ENCODE measurements at places on chromosomes 13 and 19.

DNA sequence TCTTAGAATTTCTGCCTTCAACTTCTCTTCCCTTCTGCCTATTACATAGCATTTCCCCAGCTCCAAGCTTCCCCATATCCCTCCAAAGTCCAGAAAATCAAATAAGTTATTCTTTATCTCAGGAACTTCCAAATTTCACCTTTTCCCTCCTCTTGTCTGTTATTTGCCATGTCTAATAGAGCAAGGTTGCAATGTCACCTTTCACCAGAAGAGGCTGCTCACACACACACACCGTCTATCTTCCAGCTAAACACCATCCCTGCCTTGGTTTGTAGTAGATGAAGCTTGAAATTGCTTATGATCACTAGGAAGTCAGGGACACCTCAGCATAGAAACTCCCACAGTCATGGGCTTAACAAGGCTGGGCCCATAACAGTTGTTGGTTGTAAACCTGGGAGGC is 48.4 kb downstream of the ZNRF4 start:
- DNase-seq = no peak

DNA sequence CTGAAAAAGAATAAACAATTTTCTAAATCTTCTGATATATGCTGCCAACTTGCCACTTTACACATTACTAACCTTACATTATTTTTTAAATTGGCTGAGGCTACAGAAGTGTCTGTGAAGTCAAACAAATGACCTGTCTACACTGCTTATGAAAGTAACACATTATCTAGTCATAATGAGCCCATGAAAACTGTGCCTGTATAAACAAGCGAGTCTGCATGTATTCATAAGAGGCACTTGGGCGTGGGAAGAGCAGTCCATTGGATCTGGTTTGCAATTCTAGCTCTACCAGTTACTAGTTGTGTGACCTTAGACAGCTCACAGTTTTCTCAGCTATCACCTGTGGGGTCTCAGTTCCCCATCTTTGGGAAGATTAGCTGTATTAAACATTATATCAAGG is 3.1 kb downstream of the VPS36 start:
- DNase-seq = no peak

GRCh38 chr13:80695841-80696240 is 354.9 kb upstream of the SPRY2 start:
- no peak for DNase-seq

DNA sequence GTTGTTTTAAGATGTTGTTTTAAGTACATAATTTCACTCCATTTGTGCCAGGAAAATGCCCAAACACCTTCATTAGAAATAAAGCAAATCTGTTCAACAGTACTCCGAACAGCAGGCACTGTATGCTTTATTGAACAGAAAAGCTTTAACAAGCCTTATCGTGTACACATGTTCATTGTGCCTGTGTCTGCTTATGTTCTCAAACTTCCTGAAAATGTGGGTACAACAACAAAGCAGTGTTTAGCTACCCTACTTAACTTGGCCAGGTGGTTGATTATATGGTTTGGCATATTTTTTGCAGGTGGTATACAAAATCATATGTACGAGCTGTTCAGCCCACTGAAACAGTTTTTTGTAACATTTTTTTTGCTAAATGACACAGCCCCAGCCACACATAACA is 718.0 kb downstream of the DACH1 start:
- DNase-seq = no peak

GRCh38 chr19:39416152-39417120 is 4.0 kb downstream of the PLEKHG2 start:
- no peak for DNase-seq

DNA sequence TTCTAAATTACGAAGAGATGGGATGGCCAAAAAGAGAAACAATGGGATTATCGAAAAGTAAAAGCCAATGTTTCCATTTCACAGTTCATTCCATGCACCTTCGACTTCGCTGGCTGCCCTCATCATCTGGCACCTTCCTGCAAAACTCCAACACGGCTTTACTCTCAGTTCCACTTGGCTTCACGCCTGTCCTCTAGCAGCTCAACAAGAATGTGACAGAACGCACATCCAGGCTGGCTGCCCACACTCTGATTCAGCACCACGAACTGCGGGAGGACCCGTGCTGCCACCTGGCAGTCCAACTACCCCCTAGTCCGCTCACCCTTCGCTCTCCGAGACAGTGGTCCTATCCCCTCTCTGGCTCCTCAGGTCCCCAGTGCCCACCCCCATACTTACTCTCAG is 11.7 kb downstream of the ATP7B start:
- peak; percentile 4 for DNase-seq

DNA sequence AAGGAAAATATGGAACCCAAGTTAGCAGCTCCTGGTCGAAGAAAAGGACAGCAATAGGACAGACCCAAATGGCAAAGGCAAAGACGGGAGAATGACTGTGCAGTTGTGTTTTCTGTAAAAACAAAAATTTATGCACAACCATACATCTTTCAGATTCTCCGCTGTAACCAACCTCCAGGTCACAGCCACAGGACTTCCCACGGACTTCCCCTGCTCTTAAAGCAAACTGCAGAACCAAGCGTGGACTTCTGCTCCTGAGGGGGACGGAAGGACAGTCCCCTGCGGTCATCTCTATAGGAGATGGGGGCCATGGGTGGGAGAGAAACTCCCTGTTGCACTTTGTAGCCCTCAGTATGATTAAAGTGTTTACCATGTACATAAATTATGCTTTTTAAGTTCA is 2.5 kb downstream of the GRTP1 start:
- no peak for DNase-seq

DNA sequence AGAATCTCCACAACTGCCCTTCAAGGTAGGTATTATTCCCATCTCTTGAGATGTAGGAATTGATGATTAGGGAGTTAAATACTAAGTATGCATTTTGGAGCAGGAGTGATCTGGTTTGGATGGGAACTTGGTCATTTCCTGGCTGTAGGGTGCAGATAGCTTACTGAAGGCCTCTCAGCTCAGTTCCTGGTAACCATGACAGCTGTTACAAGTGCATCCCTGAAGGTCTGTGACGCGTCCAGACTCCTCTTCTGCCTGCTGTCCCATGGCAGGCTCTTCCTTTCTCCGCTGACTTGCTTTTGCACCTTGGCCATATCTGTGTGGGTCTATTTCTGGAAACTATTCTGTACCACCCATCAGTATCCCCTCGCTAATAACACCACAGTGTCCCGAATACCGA is 387.8 kb downstream of the ZNF536 start:
- DNase-seq = no peak

GRCh38 chr19:13013649-13014048 is 18.4 kb downstream of the NFIX start:
- no peak for DNase-seq

GRCh38 chr19:18293642-18294466 is 12.4 kb upstream of the JUND start:
- DNase-seq = no peak

DNA sequence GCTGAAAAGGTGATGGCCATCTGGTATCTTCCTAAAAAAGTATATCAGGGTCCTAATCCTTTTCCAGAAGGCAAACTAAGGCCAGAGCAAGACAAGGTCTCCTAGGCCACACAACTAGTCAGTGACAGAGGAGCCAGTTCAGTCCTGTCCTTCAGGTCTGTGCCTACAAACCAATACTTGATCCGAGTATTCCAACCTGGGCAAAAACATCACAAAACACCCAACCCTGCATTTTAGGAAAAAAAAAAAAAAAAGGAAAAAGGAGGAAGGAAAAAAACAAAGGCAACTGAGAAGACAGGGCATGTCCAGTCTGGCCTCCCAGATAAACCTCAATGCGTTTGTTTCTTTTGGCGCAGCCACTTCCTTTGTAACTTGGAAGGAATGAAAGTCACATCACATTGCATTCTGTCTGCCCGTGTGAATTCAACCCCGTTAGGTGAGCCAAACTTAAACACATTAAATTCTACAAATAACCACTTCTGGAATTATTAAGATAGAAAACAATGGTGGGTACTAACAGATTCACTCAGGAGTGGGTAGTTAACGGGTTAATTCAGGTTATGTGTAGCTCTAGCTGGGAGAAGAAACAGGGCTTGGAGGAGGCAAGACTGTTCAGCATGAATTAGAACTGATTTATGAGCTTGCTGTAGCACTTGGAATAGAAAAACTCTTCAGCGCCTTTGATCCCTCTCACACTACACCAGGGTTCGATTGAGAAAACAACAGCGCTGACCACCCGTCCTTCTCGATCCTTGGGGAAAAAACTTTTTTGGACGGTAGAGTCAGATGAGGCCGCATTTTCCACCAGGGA is 43.0 kb upstream of the HNRNPA1L2 start:
- DNase-seq = peak; percentile 18

DNA sequence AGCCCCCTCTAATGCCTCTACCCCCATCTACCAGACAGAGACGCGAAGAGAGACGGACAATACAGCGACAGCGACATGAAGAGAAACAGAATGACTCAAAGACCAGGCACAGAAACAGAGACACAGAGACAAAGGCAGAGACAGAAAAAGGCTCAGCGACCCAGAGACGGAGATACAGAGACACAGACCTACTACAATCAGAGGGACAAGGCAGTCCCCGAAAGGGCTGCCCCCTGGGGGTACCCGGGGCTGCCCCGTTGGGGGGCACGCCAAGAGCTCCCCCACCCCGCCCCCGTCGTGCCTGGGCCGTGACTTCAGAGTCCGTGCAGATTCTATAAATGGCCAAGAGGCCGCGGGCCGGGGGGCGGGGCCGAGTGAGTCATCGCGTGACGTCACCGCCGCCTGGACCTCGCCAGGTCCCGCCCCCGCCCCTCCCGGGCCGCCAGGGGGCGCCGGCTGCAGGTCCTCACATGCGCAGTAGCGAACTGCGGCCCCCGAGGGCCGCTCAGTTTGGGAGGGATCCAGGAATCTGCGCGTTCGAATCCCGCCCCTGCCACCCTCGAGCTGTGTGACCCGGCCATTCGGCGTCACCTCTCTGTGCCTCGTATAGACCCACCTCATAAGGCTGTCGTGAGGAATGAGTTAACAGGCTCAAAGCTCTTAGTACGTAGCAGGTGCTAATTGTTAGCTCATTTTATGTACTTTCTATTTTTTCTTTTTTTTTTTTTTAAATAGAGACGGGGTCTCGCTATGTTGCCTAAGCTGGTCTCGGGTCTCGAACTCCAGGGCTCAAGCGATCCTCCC is 2.7 kb upstream of the CNN1 start:
- peak; percentile 40 for DNase-seq

- DNase-seq = no peak
Measured at GRCh38 chr13:70714993-70715392, 606.7 kb upstream of the KLHL1 start.

DNA sequence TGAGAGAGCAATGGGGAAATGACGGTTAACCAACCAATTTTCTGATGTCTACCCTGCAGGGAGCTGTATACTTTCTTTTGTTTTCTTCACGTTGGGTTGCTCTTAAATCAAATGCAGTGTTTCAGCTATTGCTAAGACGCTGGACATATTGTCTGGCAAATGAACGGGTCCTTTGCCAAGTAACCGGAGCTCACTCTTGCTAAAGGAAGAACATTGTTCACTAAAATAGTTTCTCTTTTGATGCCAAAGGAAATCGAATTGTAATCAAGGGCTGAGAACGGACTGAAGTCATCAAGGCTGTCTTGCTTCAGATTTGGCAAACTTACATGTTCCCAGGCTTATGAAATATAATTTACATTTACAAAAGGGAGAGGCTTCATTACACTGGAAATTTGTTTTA is 142.3 kb upstream of the ARGLU1 start:
- DNase-seq = peak; percentile 24

GRCh38 chr19:30879736-30880135 is 469.5 kb downstream of the TSHZ3 start:
- no peak for DNase-seq

DNA sequence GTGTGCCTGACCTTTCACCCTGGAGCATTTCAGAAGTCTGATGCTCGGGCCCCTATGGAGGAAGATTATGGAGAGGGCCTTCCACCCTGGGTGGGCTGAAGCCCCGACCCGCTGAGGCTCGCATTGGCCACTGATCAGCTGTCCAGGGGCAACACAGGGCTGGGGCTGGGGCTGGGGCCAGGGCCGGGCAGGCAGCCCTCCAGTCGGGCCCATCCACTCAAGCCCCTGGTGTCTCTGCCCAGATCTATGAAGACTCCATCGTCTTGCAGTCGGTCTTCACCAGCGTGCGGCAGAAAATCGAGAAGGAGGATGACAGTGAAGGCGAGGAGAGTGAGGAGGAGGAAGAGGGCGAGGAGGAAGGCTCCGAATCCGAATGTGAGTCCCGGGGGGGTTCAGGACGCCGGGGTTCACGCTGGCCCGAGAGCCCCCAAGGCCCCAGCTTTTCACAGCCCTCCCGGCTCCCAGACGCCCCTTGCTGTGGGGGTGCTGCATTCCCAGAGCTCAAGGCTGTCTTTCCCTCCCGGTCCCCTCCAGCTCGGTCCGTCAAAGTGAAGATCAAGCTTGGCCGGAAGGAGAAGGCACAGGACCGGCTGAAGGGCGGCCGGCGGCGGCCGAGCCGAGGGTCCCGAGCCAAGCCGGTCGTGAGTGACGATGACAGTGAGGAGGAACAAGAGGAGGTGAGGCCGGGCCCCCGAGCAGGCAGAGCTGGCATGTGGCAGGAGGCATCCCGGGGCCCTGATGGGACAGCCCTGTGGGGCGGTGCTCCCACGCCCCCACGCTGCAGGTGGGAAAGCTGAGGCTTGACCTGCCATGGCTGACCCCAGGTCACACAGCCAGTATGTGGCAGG is 29.5 kb upstream of the LDLR start:
- DNase-seq = no peak

GRCh38 chr13:37647031-37647650 is 48.6 kb upstream of the POSTN start:
- no peak for DNase-seq

DNA sequence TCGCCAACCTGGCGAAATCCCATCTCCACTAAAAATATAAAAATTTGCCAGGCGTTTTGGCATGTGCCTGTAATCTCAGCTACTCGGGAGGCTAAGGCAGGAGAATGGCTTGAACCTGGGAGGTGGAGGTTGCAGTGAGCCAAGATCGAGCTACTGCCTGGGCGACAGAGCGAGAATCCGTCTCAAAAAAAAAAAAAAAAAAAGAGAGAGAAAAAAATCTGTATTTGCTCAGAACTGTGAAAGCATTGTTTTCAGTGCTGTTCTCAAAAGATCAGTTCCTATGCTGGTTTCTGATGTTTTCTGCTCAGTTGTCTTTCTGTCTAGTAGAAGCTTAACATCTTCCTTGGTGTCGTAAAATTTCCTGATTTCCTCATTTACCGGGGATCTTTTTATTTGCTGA is 2.5 kb downstream of the SF3A2 start:
- no peak for DNase-seq

- no peak for DNase-seq
Measured at GRCh38 chr13:91375116-91375729, 23.2 kb upstream of the GPC5 start.

- DNase-seq = no peak
Measured at GRCh38 chr19:41697198-41697855, 9.3 kb upstream of the CEACAM7 start.

Measured in astrocyte of the cerebellum (primary cell).